ENCODE measurements at places on chromosomes 11 and 22.

DNA sequence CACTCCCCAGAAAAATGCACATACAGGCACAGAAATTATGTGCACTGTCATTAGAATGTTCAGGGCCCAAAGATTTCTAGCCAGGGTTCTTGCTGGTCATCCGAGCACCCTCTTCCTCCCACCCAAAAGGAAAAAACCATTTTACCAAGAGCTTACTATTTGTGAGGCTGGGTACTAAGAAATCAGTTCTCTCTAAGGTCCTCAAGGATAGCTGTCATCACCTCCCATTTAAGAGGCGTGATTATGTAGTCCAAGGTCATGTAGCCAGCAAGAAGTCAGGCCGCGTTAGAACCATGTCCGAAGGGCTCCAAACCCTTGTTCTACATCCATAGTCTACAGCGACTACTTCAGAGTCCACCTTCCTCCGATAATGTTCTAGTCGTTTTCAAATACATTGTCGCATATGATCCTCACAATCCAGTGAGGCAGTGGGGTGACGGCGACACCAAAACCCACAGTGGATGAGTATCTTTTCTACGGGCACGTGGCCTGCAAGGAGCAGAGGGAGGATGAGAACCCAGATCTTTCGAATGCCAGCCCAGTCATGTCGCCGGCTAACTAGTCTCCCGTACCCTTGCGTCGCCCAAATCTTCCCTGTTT lies 634 bp downstream of the TIMM8B start:
- DNase-seq: peak; percentile 31

- DNase-seq: no peak
Observed at GRCh38 chr11:76649011-76649410, 21.5 kb downstream of the LRRC32 start.

DNA sequence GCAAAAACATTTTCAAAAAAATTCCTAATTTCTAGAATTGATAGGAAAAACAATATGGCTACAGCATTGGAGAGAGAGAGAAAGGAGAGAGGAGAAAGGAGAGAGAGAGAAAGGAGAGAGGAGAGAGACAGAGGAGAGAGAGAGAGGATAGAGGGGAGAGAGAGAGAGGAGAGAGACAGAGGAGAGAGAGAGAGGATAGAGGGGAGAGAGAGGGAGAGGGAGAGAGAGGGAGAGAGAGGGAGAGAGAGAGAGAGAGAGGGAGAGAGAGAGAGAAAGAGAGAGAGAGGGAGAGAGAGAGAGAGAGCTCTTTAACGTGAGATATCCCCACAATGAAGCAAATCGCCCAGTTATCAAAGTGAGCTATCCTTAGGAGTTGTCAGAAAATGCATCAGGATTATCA lies 737 bp upstream of the TYR start:
- no peak for DNase-seq

DNA sequence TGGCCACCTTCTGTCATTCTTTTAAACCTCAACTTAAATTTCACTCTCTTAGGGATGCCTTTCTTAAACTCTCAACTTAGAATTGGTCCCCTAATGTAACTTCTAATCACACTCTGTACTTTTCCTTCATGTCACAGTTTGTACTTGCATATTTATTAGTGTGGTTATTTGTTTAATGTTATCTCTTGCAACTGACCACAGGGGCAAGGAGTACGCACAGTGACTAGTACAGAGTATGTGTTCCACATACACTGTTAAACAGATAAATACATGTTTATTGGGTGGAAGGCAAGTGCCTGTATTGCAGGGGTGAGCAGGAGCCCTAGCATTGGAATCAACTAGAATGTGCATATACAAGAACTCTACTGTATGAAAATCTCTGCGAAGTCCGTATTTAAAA lies 554.0 kb downstream of the INSC start:
- DNase-seq: no peak

GRCh38 chr11:101390539-101390938 lies 193.3 kb downstream of the TRPC6 start:
- no peak for DNase-seq
